ENCODE measurements at places on chromosomes 12 and 14. TPM values are rescaled to one million over a fixed set of nuclear protein-coding genes. Genes with fewer than 3 reads are reported as not detected.

DNA sequence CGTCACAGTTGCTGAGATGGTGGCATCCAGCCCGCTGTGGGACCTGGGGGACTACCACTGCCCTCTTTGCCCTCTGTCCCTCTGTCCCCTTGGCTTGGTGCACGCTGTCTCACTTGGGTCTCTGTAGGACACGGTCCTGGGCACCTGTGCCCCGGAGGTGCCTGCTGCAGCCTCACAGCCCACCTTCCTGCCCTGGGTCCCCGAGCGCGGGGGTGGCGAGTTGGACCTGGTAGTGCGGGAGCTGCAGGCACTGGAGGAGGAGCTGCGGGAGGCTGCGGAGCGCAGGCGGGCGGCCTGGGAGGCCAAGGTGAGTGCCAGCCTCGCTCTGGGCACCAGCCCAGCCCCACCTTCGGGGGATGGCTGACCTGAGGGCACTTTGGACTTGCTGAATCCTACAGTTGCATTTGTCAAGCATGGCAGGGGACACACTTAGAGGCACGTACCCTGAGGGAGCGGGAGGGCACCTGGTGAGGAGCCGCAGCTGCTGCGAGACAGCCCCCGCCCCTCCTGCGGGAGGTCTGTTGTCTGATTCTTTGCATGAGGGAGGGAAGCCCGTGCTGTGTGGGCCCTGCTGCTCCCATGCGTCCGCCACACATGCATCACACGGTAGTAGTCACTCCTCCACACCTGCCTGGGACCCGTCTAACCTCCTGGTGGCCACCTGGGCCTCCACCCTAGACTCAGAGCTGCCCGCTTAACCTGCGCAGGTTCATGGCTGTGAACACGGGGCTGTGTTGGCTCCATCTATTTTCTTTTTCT lies 6.8 kb downstream of the TEDC1 start:
- H3K27me3 ChIP-seq: no peaks in the 10 kb centered on the region
- no peaks in the 10 kb centered on the region for H3K36me3 ChIP-seq
- peaks cover 6% of the 10 kb centered on the region for H3K4me1 ChIP-seq
- no peak overlapping the region for H3K4me3 ChIP-seq
- no peak for DNase-seq

Gene KCNMB4
- total RNA-seq: 1.1 TPM

DNA sequence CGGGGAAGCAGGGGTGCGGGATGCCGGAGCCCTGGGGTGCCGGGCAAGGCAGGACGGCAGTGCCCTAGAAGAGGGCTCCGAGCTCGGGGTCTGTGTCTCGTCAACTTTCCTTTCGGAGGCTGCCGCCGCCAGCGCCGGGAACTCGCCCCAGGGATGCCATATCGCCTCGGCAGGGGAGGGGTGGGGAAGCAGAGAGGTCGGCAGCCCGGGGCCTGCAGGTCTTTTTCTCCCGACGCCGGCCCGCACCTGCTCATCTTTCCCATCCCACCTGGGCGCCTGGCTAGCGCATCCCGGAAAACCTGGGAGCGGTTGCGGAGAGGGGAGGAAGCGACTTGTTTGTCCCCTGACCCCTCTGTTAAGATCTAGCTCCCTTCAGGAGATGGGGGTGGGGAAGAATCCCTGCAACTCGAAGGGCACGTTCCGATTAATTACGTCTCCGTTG lies 547 bp downstream of the CNTN1 start:
- H3K4me1 ChIP-seq: peaks cover 7% of the 10 kb centered on the region
- DNase-seq: no peak
- peak overlapping the region; percentile 59 for H3K4me3 ChIP-seq
- no peaks in the 10 kb centered on the region for H3K36me3 ChIP-seq

Gene GUCY2C
- not detected for total RNA-seq

GRCh38 chr14:68631394-68632053 lies 161.3 kb downstream of the ZFP36L1 start:
- H3K27me3 ChIP-seq: peaks cover 2% of the 10 kb centered on the region
- no peak overlapping the region for H3K27ac ChIP-seq
- no peak overlapping the region for H3K4me3 ChIP-seq
- peaks cover 21% of the 10 kb centered on the region for H3K4me1 ChIP-seq

DNA sequence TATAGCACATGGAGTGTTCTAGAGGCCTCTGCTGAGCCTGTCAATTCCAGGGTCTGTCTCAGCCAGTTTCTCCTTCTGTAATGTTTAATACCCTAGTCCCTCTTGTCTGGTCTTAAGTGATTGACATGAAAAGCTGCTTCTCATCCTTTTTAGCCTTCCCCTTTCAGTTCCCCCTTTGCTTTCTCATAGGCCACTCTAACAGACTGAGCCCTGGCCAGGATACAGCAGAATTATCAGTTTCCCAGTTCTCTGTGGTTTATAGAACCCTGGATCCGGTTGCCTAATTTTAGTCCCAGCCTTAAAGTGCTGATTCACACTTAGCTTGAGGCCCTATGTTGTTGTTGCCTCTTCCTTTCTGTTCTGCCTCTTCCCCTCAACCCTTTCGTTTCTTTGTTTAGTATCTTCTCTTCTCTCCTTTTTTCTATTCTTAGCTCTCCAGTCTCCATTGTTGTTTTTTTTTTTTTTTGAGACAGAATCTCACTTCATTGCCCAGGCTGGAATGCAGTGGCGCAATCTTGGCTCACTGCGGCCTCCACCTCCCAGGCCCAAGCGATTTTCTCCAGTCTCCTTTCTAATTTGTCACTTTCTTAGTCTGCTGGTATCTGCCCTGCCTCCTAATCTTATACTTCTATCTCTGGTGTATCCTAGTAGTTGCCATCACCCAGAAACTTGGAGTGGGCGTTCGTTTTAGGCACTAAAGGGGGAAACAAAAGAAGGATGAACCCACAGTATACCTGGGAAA lies 2.9 kb upstream of the BIN2 start:
- no peaks in the 10 kb centered on the region for H3K27me3 ChIP-seq
- peak overlapping the region; percentile 95 for H3K27ac ChIP-seq
- H3K4me1 ChIP-seq: peaks cover 7% of the 10 kb centered on the region
- no peaks in the 10 kb centered on the region for H3K36me3 ChIP-seq

GRCh38 chr12:91769736-91770135 lies 375.9 kb downstream of the BTG1 start:
- H3K4me1 ChIP-seq: peaks cover 12% of the 10 kb centered on the region
- H3K4me3 ChIP-seq: no peak overlapping the region
- no peaks in the 10 kb centered on the region for H3K36me3 ChIP-seq
- no peak overlapping the region for H3K27ac ChIP-seq

Gene BIN2
- total RNA-seq: not detected

Gene LMNTD1
- total RNA-seq: not detected

Gene ZCCHC8
- 28.0 TPM for total RNA-seq

DNA sequence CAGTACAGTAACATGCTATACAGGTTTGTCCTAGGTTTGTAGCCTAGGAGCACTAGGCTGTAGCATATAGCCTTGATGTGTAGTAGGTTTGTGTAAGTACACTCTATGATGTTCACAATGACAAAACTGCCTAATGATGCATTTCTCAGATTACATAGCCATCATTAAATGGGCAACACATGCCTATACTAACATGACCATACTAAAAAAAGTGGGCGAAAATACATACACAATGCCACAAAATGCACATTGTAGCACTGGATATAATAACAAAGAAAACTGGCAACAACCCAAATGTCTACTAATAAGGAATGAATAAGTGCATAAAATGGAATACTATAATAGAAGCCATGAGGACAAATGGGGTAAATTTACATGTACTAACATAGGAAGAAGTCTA lies 31.3 kb upstream of the NDUFA12 start:
- peaks cover 14% of the 10 kb centered on the region for H3K36me3 ChIP-seq
- H3K4me3 ChIP-seq: no peak overlapping the region
- no peak overlapping the region for H3K27ac ChIP-seq
- no peaks in the 10 kb centered on the region for H3K4me1 ChIP-seq
- no peak for DNase-seq
- H3K27me3 ChIP-seq: no peaks in the 10 kb centered on the region

DNA sequence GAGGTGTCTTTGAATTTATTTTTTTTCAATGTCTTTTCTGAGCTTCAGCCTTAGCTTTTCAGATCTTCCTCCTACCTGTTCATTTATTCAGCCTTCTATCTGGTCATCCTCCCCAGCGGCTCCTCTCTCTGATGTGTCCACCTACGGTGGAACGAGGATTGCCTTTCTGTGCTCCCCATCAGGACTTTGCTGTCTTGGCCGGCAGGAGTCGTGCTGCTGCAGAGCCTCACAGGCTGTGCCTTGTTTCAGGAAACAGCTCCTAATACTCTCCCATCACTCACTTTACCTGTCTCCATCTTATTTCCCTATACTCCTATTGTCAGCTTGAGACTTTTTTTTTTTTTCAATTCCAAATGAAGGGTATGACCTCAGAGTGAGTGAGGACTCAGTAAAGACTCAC lies 76.9 kb downstream of the KICS2 start:
- no peak overlapping the region for H3K27ac ChIP-seq
- no peak overlapping the region for H3K4me3 ChIP-seq
- no peaks in the 10 kb centered on the region for H3K27me3 ChIP-seq
- no peaks in the 10 kb centered on the region for H3K4me1 ChIP-seq

Data from osteocyte (in vitro differentiated cells).